Activated CD8-positive, alpha-beta memory T cell treated with anti-CD3 and anti-CD28 coated beads for 1 hour (primary cell): ENCODE measurements at places on chromosomes 3 and 15.

GRCh38 chr15:91302588-91303439 is 202.8 kb downstream of the SV2B start:
- no peak for DNase-seq

- DNase-seq: no peak
These were observed 43.8 kb downstream of the POMGNT2 start for GRCh38 chr3:43062040-43062563.

GRCh38 chr15:35458176-35458856 is 87.6 kb downstream of the DPH6 start:
- DNase-seq: no peak

- DNase-seq: no peak
These were observed 37.7 kb downstream of the MESD start for GRCh38 chr15:80951941-80952340.

- no peak for DNase-seq
These were observed 11.2 kb downstream of the RPL32 start for GRCh38 chr3:12829886-12830784.

GRCh38 chr3:142274908-142275307 is 49.5 kb upstream of the GK5 start:
- no peak for DNase-seq

DNA sequence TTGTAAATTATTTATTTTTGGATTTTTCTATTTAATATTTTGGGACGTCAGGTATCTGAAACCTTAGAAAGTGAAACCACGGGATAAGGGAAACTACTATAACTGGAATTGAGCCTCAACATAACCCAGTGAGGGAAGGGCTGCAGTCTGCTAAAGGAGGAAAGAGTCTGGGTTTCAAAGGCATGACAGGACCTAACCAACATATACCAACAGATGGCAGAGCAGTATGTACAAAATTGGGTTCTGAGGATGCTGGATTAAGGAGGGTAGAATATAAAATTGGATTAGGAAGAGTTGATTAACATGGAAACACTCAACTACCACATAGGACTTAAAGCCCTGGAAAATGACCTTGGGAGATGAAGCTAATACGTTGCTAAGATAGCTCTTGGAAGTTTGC is 603.5 kb downstream of the MECOM start:
- no peak for DNase-seq

GRCh38 chr3:156760333-156760732 is 65.8 kb upstream of the LEKR1 start:
- no peak for DNase-seq

- DNase-seq: no peak
These were observed 85.6 kb upstream of the GAP43 start for GRCh38 chr3:115537669-115538068.
